ENCODE measurements at places on chromosomes 6 and 20. TPM values are rescaled to one million over a fixed set of nuclear protein-coding genes. Genes with fewer than 3 reads are reported as not detected.

DNA sequence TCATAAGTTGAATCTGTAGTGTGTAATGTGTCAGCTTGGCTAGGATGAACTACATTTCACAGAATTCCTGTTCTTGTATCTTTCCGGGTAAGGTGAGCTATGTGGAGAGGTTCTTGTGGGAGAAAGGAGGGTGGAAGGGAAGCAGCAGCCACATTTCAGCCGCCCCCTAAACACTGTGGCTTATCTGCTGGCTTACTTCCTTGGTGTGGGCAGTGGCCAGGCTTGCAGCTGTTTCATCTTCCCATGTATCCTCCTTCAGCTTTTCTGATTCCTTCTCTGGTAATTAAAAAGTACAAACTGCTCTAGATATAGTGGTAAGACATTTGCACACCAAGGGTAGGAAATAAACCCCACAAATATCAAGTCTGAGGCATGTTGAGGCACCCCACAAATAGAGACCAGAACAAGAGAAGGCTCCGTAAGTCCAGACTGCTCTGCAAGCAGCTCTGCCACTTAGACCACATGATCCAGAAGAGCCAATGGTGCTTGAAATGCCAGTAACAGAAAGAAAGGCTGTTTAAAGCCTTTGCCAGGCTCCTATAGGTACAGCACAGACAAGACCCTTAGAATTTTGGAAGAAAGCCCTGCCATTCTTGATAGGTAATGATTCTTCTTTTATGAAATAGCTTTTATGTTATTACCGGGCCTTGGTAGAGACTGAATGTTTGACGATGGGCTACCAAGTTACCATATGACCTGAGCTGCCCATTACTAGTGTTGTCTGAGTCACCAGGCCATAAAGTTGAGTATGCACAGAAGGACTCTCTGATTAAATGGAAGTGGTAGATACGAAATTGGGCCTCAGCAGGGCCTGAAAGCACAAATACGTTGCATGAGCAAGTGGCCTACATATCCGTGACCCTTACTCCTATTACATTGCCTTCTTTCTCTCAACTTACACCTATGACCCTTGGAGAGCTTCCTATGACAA lies 215.0 kb upstream of the SGK1 start:
- DNase-seq: no peak

Gene ZNF165
- 0.82 TPM for total RNA-seq

DNA sequence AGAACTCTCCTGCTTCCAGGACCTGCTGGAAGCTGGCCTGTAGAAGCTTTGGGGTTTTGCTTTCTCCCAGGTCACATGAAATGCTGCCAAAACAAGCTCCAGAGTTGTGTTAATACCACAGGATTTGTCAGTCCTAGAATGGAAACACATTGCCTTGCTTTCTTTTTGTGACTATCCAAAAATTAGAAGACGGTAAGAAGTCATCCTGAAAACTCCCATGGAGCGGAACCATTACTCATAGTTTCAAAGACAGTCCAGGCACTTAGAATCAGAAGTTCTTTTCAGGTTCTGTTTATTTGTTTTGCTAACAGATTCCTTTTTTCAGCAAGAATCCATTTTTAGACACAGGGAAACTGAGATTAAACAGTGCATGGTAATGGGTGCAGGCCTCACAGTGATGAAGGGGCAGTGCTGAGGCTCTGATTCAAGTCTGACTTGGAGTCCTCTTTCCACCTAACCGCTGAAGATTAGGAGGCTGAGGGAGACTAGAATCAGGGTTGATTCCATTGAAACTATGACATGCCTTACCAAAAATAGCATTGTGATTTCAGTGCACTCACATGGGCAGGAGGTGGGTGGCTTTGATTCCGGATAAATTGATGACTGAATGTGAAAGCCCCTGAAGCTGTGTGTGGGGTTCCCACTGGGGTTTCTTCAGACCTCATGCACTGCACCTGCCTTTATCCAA lies 72.2 kb upstream of the NAA20 start:
- DNase-seq: no peak

DNA sequence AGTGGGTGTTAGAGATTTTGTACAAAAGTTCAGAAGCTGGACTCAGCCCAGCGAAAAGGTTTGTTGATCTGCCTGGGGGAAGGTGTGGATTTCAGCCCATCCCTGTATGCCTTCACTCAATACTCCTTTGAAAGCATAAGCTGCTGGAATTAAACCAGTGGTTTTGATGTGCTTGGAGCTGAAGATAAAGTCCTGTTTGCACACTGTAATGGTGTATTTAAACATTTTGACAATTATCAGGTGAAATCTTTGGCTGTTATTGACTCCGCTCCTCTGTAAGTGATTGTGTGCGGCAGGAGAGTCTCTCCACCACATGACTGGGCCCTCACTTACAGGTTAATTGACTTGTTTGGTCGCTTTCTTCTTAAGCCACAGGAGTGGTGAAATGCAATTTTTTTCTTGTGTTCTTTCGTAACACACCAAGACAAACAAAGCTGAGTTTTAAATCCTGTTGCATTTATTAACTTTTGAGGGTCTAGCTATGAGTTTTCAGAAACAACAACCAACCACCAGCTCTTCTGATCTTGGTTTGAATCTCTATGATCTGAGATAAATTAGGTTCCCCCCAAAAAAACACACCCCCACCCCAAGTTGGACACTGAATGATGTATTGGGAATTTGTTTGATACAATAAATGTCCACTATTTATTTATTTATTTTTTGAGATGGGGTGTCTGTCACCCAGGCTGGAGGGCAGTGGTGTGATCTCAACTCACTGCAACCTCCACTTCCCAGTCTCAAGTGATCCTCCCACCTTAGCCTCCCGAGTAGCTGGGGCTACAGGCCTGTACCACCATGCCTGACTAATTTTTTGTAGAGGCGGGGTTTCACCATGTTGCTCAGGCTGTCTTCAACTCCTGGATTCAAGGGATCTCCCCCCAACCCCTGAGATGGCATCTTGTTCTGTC lies 46.3 kb upstream of the NCOA3 start:
- no peak for DNase-seq

GRCh38 chr20:34824806-34825529 lies 483 bp downstream of the NCOA6 start:
- DNase-seq: peak; percentile 34

DNA sequence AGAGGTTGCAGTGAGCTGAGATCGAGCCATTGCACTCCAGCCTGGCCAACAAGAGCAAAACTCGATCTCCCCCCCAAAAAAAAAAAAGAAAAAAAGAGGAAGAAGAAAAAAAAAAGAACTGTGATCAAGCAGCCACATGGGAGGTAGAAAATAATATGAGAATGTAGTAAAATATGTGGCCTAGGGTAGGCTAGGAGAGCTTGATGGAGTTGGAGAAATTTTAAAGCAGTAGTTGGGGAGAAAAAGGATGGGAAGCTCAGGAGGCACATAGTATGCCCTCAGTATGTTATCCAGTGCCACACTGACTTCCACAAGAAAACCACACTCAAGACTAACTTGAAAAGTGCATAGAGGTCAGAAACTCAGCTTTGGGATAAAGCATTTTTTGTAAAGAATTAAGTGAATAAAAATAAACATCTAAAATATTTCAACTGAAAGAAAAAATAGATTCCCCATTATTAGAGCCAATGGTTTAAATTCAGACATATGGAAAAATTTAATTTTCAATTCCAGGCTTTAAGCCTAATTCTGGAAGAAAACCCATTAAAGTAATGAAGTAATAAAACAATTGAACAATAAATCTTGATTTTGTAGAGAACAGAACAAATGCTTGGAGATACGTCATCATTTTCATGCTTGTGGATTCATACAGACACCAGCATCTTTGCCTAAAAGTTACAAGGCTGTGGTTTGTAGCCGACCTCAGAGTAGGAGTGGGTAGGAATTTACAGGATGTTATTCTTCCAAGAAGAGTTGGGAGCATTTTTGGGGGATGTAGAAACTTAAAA lies 34.7 kb downstream of the PLEKHG1 start:
- no peak for DNase-seq

- DNase-seq: peak; percentile 3
Measured at GRCh38 chr6:52231406-52232127, 12.7 kb downstream of the IL17F start.

DNA sequence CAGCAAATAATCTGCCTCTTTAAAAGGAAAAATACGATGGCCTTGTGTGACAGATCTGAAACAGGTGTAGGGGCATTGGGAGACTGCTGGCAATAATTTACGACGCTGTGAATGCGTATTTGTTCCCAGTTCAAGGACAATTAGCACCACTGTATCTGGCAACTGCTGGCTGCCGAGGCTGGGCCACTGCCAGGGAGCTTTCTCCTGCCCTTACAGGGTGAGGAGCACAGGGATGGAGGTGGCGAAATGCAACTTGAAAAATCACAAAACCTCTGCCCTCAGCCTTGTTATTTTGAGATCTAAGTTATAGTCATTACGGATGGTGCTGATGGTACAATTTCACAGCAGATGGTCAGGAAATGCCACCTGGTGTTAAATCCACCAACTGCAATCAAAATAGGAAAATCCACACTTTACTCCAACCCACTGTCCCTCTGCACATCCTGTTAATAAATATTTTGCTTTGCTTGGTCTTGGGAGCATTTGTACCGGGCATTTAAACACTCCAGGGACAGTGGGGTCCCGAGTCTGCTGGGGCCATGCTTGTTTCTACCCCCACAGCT lies 6.4 kb downstream of the MYLK4 start:
- no peak for DNase-seq

DNA sequence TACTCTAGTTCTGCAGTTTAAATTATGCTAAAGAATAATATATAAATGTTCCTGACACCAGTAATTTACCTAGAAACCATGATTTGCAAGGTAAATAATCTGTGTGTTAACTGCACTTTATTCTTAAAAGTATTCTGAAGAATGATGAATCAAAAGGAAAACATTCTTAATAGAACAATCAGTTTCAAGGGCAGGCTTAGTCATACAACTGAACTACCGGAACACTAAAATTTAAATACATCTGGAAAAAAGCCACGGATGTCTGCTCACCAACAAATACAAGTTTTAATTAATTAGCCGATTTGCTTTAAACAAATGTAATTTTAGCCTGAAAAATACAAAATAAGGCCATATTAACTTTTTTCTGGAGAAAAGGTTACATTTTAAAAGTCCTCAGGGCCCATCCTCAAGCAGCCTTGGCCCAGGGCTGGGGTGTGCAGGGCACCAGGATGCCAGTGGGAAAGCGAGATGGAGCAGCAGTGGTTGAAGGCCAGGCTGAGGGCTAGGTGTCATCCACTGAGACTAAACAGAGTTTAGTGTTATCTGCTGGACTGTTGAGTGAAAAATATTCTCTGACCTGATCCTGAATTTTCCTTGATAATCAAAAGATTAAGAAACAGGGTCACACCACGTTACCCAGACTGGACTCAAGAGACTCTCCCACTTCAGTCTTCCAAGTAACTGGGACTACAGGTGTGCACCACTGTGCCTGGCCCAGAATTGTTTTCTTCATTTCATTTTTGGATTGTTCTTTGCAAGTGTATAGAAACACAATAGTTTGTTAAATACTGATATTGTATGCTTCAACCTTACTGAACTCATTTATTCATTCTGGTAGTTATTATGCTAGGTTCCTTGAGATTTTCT lies 88.2 kb upstream of the DST start:
- no peak for DNase-seq

Gene SLC17A2
- total RNA-seq: not detected

GRCh38 chr6:37433657-37434271 lies 743 bp downstream of the CMTR1 start:
- DNase-seq: no peak

Gene DEFB128
- not detected for total RNA-seq

DNA sequence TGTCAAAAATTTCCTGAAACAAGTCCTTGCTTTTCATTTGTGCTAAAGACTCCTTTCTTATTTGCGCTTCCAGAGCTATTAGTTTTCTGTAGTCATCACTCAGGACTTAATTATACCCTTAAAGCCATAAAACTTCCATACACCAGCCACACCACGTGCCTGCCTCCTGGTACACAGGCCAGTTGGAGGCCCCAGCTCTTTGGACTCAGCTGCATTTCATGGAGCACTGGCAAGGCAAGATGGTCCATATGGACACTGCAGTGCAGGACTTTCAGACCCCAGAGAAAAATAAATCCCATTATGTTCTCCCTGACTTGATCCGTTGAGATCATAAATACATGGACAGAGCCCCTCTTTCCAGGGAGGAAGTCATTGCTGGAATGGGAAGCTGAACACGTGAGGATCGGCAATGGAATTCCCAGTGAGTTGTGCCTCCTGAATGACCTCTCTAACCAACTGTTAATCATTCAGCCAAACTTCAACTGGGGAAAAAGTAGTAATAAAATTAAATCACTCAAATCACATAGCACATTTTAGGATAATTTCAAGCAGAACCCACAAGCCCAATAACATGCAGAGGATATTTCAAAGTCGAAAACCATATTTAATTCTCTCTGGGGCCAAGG lies 173.1 kb downstream of the HACE1 start:
- DNase-seq: no peak

DNA sequence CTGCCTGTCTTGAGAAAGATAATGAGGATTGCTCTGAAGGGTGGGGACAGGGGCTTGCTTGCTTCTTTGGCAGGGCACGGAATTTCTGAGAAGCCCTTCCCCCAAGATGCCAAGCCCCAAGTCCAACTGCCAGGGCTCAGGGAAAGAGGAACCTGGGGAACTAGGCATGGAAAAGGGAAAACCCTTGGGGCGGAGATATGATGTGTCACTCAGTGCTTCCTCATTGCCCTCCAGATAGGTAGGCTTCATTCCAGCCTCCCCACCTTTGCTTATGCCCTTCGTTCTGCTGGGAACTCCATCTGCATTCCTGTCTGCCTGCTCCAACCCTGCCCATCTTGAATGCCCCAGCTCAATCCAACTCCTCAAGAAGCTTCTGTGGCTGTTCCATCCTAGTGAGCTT lies 61.2 kb downstream of the VEGFA start:
- DNase-seq: no peak

GRCh38 chr6:63803371-63803770 lies 167.8 kb downstream of the PHF3 start:
- DNase-seq: no peak

Gene BTNL2
- not detected for total RNA-seq

Gene GJA10
- not detected for total RNA-seq

GRCh38 chr20:47493963-47494293 lies 7.8 kb upstream of the NCOA3 start:
- DNase-seq: no peak

DNA sequence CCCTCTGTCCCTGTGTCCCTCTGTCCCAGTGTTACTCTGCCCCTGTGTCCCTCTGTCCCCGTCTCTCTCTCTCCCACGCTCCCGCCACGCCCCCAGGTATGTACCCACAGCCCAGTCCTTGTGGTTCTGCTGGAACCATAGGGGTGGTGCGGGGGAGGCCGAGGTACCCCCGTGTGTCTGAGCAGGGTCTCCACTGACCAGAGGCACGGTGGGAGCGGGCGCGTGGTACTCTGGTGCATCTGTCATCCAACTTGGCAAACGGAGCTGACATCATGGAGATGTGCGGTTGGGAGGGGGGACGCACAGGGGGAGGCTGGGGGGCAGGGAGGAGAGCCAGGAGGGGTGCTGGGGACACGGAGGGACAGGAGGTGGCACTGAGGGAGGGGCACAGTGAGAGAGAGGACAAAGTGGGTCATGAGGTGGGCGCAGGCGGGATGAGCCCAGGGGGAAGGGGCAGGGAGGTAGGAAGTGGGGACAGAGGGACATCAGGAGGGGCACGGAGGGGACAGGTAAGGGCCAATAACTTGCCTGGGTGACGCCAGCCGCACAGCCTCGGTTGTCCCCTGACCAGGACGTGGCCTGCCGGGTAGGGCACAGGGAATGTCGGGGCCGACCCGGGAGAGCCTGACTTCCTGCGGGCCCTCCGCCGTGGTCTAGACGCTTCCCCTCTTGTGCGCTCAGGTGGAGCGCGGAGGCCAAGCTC lies 163.6 kb upstream of the PDE10A start:
- no peak for DNase-seq

Gene GNAS
- total RNA-seq: 850 TPM
